Mesothelial cell of epicardium (in vitro differentiated cells): ENCODE measurements at places on chromosomes 6 and 20. TPM values are rescaled to one million over a fixed set of nuclear protein-coding genes. Genes with fewer than 3 reads are reported as not detected.
A peak's percentile ranks its signal among the peaks of the same experiment; 100 is the strongest.

- H3K4me1 ChIP-seq, result no peaks in the 10 kb centered on the region
- DNase-seq, result no peak
- H3K4me3 ChIP-seq, result no peak overlapping the region
Observed at GRCh38 chr6:6348256-6348655, 27.8 kb upstream of the F13A1 start.

- DNase-seq, result no peak
- no peaks in the 10 kb centered on the region for H3K27me3 ChIP-seq
- H3K27ac ChIP-seq, result no peak overlapping the region
- H3K36me3 ChIP-seq, result no peaks in the 10 kb centered on the region
- H3K4me3 ChIP-seq, result no peak overlapping the region
- H3K4me1 ChIP-seq, result no peaks in the 10 kb centered on the region
Observed at GRCh38 chr6:64908104-64908503, 798.9 kb downstream of the EYS start.

GRCh38 chr6:19812512-19813119 lies 24.6 kb upstream of the ID4 start:
- DNase-seq, result no peak
- H3K36me3 ChIP-seq, result peaks cover 3% of the 10 kb centered on the region
- H3K4me3 ChIP-seq, result no peak overlapping the region
- no peak overlapping the region for H3K27ac ChIP-seq

DNA sequence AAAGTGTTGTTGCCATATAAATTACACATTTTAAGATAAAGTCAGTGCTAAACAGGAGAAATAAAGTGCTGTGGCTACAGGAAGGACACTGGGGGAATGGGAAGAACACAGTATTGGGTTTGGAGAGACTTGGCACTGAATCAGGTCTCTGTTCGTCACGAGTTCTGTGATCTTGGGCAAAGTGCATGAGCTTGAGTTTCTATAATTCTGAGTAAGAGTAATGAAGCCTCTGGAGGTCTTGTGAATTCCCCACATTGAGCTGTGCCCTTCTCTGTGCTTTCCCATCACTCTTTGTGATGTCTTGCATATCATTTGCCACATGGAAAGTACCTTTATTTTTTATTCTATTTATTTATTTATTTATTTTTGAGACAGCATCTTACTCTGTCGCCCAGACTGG lies 16.8 kb upstream of the EEF1A1 start:
- no peaks in the 10 kb centered on the region for H3K4me1 ChIP-seq
- no peaks in the 10 kb centered on the region for H3K27me3 ChIP-seq
- H3K4me3 ChIP-seq, result no peak overlapping the region

- H3K4me3 ChIP-seq, result no peak overlapping the region
- no peaks in the 10 kb centered on the region for H3K36me3 ChIP-seq
- no peaks in the 10 kb centered on the region for H3K4me1 ChIP-seq
- no peak for DNase-seq
Observed at GRCh38 chr6:92568541-92568940, 850.8 kb downstream of the EPHA7 start.

DNA sequence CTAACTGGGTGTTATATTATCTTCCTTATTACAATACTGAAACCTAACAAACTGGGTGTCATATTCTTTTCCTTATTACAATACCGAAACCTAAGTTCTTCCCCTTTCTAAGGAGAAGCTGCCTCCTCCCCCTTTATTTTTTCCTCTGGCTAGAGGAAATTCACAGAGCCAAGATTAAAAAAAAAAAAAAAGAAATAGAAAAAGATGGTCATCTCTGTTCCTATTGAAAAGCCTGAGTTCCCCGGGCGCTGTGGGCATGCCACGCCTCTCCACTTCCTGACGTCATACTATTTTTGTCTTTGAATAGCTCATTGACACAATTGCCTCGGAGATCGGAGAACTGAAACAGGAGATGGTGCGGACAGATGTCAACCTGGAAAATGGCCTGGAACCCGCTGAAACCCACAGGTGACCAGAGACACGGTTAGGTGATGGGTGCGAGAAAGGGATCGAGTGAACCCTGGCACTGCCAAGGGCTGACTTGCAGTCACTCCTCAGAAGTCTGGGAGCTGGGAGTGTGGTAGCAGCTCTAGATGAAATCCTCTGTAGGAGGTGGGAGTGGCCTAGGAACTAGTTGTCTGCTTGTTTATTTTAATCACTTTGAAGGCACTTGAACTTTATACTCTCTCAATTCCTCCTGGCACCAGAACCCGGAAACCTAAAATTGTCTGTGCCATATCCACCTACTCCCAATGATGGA lies 82.2 kb upstream of the NAA20 start:
- no peak overlapping the region for H3K4me3 ChIP-seq
- peaks cover 5% of the 10 kb centered on the region for H3K36me3 ChIP-seq
- H3K27ac ChIP-seq, result peak overlapping the region; percentile 82
- DNase-seq, result no peak
- H3K27me3 ChIP-seq, result no peaks in the 10 kb centered on the region

DNA sequence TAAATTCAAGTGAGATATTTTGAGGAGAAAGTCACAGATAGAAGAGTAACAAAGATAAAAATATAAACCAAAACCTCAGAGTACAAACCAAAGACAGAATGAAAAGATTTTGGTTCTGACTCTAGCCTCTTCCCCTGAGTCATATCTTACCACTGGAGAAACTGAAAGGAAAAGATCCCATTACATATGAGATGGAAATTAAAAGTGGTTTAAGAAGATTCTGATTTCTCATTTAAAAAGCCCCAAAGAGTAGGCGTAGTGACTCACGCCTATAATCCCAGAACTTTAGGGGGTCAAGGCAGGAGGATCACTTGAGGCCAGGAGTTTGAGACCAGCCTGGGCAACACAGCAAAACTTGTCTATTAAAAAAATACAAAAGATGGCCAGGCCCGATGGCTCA lies 30.6 kb downstream of the SPINT4 start:
- no peak overlapping the region for H3K4me3 ChIP-seq
- H3K27me3 ChIP-seq, result peaks cover 16% of the 10 kb centered on the region
- no peak overlapping the region for H3K27ac ChIP-seq
- no peak for DNase-seq
- H3K36me3 ChIP-seq, result no peaks in the 10 kb centered on the region
- no peaks in the 10 kb centered on the region for H3K4me1 ChIP-seq

- no peak overlapping the region for H3K27ac ChIP-seq
- no peak for DNase-seq
- peaks cover 22% of the 10 kb centered on the region for H3K4me1 ChIP-seq
- H3K4me3 ChIP-seq, result no peak overlapping the region
Observed at GRCh38 chr6:2940851-2941250, 30.5 kb downstream of the SERPINB6 start.

- peaks cover 36% of the 10 kb centered on the region for H3K36me3 ChIP-seq
- H3K27me3 ChIP-seq, result no peaks in the 10 kb centered on the region
- H3K4me3 ChIP-seq, result no peak overlapping the region
- DNase-seq, result no peak
- no peak overlapping the region for H3K27ac ChIP-seq
Observed at GRCh38 chr20:37295001-37295400, 5.5 kb downstream of the MANBAL start.

Gene GSTA2
- total RNA-seq, result not detected in 3 replicates

Gene LINC00237
- not detected in 3 replicates for total RNA-seq
